ENCODE measurements at places on chromosomes 2 and 18.

DNA sequence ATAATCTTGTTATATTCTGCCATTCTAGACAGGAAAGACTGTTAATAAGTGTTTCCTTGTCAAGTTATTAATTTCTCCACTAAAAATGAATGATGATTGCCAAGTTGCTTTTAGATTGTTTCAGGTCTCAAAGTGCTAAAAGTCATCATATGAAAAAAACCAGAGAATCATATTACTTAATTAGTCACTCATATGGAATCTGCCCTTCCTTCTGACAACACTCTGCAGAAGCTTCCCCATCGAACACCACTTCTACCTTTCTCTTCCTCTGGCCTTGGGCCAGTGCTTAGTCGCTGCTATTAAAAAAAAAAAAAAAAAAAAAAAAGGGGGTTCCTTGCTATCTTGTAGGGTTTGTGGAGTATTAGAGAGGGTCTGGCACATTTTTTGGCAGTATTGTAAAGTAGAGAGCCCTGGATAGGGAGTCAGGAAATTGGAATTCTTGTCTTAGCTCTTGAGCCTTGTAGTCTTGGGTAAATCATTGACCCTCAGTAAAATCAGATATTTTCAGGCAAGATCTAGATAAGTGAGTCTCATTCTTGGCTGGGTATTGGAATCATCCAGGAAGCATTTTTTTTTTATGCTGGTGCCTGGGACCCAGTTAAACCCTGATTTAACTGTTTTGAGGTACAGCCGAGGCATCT lies 141.7 kb upstream of the CCDC68 start:
- no peak for DNase-seq

DNA sequence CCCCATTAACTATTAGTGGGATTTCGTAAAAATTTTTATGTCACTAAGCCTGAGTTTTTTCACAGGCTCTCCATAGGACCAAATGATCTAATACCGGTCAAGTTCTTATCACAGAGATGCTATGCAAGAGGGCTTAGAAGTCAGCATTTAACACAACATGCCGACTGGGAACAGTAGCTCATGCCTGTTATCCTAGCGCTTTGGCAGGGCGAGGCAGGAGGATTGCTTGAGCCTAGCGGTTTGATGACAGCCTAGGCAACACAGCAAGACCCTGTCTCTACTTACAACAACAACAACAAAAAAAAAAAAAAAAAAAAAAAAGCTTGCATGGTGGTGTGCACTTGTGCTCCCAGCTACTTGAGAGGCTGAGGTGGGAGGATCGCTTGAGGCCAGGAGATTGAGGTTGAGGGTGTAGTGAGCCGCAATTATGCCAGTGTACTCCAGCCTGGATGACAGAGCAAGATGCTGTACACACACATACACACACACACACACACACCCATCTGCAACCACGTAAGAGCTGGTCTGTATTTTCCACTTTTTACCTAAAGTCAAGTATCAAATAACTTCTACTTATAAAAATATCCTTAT lies 67.6 kb upstream of the FAM124B start:
- no peak for DNase-seq

DNA sequence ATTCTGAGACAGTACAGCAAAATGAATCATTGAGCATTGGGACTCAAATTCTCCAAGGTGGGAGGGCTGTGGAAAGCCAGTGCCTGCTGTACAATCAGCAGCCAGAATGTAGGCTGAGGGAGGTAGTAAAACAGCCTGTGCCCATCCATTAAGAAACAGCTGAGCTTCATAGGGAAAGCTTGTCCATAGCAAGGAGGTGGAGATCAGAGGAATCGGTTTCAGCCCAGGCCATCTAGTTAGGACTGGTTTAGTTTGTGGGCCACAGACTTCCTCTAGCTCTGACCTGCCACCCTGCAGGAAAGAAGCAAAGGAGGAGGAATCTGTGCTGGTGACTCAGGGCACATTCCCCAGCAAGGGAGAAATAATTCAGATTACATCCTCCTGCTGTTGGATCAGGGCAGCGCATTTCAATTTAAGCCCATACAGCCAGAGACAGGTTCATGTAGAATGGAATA lies 333.4 kb downstream of the SETBP1 start:
- peak; percentile 17 for DNase-seq

GRCh38 chr18:55657572-55658331 lies 69.8 kb upstream of the TCF4 start:
- DNase-seq, result no peak
